Thymus (tissue), 14 donors: ENCODE measurements at places on chromosomes 5 and 9. TPM values are rescaled to one million over a fixed set of nuclear protein-coding genes. Genes with fewer than 3 reads are reported as not detected.

GRCh38 chr5:127426661-127427060 is 90.8 kb upstream of the PRRC1 start:
- no peak for DNase-seq

DNA sequence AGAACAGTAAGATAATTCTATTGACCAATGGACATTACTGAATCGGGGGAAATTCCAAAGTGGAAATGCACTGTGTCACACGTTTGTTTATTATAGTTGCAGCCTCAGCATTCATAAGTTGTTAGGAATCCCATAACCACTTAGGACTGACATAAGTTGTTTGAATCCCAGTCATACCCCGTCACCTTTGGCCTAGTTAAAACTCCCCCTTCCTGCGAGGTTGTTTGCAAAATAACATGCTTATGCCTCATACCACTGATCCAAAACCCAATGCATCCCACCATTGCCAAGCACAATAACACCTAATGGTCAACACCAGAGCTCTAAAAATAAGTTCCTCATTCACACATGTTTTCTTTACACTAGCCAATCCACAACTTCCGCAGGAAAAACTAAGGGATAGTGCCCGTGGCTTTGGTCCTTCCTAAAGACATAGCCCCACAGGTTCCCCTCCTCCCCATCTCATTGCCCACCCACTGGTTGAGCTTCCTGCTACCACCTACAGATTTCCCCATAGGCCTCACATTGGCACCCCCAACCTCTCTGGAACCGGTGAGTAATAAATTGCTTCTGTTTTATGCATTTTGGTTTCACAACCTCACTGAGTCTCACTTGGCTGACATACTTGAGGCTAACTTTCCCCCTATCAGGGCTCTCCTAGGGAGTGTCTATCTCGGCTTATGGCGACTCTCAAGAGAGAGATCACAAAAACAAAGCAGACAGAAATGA is 42.3 kb upstream of the MUSK start:
- no peak for DNase-seq

DNA sequence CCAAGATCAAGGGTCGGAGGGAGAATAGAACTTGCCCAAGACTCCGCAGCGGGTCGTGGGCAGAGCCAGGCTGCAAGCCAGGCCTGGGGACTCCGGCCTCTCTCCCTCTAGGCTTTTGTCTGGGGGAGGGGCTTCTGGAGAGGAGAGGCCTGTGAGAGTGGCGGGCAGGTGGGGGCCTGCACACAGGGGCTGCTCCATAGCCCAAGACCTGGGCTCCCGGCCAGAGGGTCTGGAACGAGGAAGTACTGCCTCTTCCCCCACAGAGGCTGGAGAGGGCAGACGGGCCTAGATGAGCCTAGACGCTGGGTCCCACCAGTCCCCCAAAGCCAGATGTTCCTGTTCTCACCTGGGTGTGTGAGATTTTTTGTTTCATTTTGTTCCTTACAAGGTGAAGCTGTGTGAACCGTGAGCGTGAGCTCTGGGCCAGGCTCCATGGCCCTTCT is 5.2 kb upstream of the ST6GALNAC6 start:
- no peak for DNase-seq

GRCh38 chr9:96448546-96449170 is 1.3 kb upstream of the HABP4 start:
- no peak for DNase-seq

DNA sequence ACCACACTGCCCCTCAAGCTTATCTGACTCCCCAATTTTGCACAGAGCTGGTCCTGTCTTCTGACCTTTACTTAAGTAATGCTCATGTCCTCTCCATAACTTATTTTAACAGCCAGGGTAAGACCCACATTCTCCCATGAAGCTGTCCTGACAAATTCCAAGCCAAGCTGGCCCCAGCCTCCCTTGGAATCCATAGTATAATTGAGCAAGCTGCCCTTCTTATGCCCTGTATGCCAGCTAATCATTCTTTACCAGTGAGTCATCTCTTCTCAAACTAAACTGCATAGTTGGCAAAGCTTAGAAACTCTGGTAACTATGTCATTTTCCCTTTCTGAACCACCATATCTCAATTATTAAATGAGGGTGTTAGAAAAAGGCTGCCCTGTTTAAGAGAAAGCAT is 92.4 kb downstream of the NFIB start:
- no peak for DNase-seq

GRCh38 chr9:94445863-94446262 is 109.0 kb upstream of the PCAT7 start:
- no peak for DNase-seq

DNA sequence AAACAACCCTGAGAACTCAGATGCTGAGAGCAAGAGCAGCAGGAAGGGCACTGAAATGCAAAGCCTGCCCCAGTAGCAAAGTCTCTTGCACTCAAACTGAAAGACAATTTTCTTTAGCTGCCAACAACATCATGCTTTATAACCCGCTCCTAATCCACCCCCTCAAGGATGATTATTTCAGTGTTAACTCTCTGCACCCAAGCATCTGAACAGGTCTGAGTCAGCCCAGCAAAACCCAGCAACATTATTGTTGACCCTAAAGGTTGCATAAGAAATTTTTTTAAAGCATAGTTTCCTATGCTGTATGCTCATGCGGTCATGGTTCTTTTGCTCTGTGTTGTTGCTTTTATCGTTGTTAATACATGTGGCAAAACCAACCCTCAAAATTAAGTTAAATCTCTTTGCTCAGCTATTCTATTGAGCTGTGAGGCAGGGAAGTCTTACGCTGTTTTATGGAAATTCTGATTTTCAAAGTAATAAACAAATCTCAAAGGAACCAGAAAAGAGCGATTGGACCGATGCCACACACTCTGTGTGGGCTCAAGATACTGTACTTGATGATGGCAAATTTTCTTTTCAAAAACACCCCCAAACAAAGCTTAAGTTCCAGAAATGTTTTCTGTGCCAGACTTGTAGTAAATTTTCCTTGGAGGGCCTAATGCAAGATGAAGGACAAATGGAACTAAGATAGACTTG is 440.6 kb upstream of the MPDZ start:
- no peak for DNase-seq

DNA sequence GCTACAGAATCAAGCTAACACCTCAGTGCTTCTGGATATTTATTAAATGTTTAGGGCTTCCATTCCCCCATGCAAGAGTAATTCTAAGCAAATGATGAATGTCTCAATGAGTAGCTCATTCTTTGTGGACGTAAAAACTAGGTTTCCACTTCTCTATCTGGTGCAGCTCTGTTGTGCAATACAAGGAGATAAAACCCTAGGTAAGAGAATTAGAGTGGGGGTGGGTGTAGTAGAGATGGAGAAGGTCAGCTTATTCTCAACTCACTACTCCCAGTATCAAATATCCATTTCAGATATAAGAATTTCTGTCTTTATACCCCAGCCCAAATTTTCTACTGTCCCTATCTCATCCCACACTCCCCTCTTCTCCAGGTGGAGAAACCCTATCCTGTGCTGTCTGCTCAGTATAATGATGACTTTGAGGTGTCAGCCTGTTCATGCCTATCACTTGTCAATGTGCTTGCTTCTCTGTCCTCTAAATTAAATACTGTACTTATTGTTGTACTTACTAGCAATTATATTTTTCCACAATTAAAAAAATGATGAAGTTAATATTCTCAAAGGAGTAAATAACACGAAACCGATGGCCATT is 4.3 kb upstream of the FYB1 start:
- no peak for DNase-seq

- no peak for DNase-seq
Observed at GRCh38 chr5:122129306-122129705, at the start of gene ZNF474. ZNF474 (plus strand) TSS chr5:122129546; CDS start chr5:122151991, 22,445 bp downstream.

GRCh38 chr9:7240569-7241311 is 483.0 kb downstream of the KDM4C start:
- no peak for DNase-seq

DNA sequence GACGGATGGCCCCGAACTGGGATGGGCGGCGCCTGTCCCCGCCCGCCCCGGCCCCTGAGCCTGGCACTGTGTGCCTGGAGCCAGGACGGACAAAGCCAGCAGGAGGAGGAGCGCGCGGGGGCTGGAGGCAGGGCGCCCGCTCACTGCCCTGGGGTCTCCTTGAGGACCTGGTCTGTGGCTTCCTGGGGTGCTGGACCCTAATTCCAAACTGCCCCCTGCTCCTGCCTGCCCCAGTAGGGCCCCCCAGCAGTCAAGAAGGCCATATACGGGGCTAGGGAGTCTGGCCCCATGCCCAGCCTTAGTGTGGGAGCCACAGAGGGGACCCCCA is 29.2 kb upstream of the RXRA start:
- DNase-seq, result no peak

GRCh38 chr5:110909415-110909814 is 162.1 kb upstream of the TSLP start:
- no peak for DNase-seq

GRCh38 chr5:78397831-78398230 is 37.4 kb downstream of the SCAMP1 start:
- no peak for DNase-seq

The HTR1A gene
- not detected for total RNA-seq

The CBY3 gene
- total RNA-seq, result 0.19 TPM

The RHOBTB3 gene
- total RNA-seq, result 33.4 TPM
